ENCODE measurements at places on chromosomes 2 and 18. TPM values are rescaled to one million over a fixed set of nuclear protein-coding genes. Genes with fewer than 3 reads are reported as not detected.
A peak's percentile ranks its signal among the peaks of the same experiment; 100 is the strongest.

DNA sequence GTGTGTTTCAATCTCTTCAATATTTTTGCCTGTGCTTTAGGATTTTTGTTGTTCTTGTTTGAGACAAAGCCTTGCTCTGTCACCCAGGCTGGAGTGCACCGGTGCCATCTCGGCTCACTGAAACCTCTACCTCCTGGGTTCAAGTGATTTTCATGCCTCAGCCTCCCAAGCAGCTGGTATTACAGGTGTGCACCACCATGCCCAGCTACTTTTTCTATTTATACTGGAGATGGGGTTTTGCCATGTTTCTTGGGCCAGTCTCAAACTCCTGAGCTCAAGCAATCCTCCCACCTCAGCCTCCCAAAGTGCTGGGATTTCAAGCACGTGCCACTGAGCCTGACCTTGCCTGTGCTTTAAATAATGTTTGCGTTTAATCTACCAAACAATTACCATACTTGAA lies 43.1 kb upstream of the DOK6 start:
- DNase-seq, result no peak

- DNase-seq, result no peak
These were observed 47.8 kb downstream of the ARHGEF4 start for GRCh38 chr2:130884503-130884902.

C2orf78 gene
- total RNA-seq, result not detected

AMMECR1L gene
- 10.7 TPM for total RNA-seq

NR4A2 gene
- total RNA-seq, result not detected

DNA sequence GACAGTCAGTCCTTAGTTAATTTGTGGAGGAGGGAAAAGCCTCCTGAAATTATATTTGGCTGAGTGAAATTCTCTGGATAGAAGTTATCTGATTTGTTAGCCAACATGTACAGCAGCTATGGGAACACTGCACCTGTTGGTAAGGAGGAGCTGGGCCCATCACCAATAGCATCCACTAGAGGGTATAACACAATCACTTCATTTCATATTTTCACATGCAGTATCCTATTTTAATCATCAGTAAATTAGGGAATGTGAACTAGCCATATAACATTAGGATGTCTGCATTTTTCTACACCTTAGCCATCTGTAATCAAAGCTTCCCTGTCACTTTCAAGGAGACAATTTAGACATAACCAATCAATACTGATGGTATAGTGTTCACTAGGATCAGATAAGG lies 818.4 kb upstream of the CDH2 start:
- no peak for DNase-seq

DNA sequence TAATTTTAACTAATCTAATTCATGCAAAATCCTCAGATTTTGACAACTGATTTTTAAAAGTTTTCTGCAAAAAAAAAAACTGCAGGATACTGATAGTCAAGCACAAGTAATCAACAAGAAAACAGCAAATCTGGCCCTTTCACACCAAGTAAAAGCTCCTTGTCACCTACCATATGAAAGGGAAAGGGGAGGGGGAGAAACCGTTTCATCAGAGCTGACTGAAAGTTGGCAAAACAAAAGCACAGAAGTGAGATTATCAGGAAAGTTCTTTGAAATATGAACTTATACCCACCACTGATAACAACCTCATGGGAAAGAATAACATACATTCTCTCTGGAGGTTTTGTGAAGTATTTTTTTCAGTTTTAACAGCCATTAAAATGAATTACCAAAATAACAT lies 38.7 kb downstream of the ZNF521 start:
- DNase-seq, result no peak

CDK15 gene
- 6.4 TPM for total RNA-seq

AKAIN1 gene
- total RNA-seq, result not detected

DNA sequence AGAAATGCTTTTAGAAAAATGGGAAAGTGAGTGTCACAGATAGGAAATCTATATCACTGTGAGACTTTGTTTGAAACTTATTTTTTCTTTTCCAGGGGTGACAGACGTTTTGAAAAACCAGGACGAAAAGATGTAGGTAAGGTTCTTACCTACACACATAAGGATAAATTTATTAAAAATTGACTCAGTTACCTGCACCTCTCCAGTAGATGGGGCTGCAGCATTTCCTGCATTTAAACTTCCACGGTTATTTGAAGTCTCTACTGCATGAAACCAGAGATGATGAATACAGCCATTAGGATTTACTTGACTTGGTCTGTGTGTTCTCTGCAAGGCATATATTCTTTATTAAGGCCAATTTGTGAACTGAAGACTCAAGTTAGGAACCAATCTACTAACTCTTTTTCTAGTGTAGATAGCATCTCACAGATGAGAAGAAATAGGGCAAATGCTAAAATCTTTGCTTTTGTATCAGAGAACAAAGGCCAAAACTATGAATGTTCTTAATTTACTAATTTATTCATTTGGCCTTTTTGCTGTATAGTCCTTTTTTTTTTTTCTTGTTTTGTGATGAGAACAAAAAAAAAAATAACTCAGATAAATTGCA lies 15.0 kb downstream of the KCNJ13 start:
- DNase-seq, result no peak

- DNase-seq, result no peak
These were observed 41.1 kb upstream of the NAB1 start for GRCh38 chr2:190607657-190608357.

LYG2 gene
- total RNA-seq, result not detected

GRCh38 chr18:28127763-28128658 lies 48.9 kb downstream of the CDH2 start:
- no peak for DNase-seq

DNA sequence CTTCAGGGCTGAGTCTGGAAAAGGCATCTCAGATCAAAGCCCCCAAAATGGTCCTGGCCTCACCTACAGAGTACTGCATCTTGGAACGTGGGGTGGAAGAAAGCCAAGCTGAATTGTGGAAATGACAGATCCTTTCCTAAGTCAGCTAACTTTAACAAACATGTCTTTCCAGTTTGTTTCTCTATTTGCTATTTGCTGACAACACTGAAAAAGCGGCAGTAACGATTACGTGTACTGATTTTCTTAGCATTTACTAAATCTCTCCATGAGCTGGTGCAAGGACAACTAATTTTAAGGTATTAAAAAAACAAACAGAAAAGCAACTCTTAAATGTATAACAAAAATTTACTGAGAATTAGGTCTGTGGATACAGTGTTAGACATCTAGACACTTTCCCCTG lies 1.1 kb downstream of the HIBCH start:
- DNase-seq, result no peak

GRCh38 chr2:115574667-115575066 lies 1132.2 kb downstream of the DPP10 start:
- no peak for DNase-seq

DNA sequence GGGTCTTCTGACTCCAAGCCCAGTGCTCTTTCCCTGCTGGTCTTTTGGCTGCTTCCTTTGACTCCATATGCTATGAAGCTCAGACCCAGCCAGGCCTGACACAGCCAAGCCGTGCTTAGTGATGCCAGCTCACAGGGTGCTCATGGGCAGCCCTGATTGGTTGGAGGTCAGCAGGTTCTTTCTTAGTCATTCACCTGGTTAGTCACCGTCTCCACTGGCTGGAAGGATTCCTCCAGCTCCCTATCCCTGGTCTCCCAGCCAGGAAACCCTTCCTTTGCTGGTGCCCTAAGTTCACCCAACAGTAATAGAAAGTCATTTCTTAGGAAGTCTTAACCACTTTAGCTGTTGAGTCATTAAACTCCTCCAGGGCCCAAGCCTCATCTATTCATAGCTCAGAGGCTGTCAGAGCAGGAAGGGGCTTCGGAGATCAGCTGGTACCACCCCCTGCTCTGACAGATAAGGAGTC lies 3.9 kb downstream of the KCNK3 start:
- DNase-seq, result peak; percentile 98

- DNase-seq, result no peak
These were observed 856.8 kb upstream of the GCFC2 start for GRCh38 chr2:76567478-76567877.

GRCh38 chr2:68737711-68738110 lies 3.1 kb downstream of the ARHGAP25 start:
- no peak for DNase-seq

- no peak for DNase-seq
These were observed 67.1 kb upstream of the MAP4K4 start for GRCh38 chr2:101630224-101630949.

- no peak for DNase-seq
These were observed 61.4 kb downstream of the TXNL1 start for GRCh38 chr18:56576826-56577573.

DNA sequence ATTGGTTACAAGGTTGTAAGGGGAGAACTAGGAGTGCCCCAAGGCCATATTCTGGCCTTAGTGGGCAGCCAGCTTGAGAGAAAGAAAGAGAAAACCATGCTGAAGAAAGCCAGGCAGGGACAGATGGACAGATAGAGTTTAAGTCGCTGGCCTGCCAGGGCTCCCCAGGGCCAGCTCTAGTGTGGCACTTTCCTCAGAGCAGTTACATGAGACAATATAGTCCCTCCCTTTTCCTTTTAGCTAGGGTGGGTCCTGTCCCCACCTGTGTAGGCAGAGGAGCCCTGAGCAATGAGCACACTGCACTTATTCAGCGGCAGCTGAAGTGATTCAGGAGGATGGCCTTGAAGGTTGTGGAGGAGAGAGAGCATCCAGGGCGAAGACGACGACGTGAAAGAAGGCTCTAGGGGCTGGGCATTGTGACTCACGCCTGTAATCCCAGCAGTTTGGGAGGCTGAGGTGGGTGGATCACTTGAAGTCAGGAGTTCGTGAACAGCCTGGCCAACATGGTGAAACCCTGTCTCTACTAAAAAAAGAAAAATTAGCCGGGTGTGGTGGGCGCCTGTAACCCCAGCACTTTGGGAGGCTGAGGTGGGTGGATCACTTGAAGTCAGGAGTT lies 152.0 kb upstream of the SLC1A4 start:
- no peak for DNase-seq

DNA sequence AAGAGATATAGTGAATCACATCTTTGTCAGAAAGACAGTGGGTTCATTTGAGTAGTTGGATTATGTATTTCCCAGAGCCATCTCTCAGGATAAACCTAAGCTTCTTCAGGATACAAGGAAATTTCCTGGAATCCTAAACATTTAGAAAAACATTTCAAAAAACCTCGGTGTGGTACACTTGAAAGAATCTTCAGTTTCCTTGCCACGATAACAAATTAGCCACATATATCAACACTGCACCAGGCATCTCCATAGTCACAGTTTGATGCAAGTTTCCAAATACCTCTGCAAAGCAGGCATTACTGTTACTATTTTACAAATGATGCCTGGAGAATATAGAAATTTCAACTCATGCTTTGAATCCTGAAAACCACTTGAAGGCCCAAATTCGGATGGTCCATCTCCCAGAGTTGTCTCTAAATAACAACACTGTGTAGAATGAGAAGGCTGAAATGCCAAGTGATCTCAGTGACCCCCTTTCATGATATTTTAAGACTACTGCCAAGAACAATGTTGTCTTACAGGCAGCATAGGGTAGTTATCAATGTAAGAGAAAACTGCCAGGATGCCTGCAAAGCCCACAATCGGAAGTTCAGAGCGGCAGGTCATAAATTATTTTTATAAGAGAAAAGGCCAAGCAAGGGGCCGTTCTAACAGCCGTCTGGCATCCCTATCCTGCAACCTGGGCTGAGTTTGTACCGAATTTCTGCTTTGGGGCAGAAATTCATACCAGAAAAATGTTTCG lies 307.9 kb downstream of the TXNL1 start:
- no peak for DNase-seq

- no peak for DNase-seq
These were observed 58.1 kb downstream of the SKA1 start for GRCh38 chr18:50432915-50433314.

CPLX4 gene
- not detected for total RNA-seq

- no peak for DNase-seq
These were observed 11.6 kb downstream of the TRPM8 start for GRCh38 chr2:233928594-233929351.

XRCC5 gene
- 358 TPM for total RNA-seq
